Neural crest cell (in vitro differentiated cells): ENCODE measurements at places on chromosomes 7 and 10.

GRCh38 chr10:95414016-95414830, 123.4 kb upstream of the PDLIM1 start:
- no peak for DNase-seq

DNA sequence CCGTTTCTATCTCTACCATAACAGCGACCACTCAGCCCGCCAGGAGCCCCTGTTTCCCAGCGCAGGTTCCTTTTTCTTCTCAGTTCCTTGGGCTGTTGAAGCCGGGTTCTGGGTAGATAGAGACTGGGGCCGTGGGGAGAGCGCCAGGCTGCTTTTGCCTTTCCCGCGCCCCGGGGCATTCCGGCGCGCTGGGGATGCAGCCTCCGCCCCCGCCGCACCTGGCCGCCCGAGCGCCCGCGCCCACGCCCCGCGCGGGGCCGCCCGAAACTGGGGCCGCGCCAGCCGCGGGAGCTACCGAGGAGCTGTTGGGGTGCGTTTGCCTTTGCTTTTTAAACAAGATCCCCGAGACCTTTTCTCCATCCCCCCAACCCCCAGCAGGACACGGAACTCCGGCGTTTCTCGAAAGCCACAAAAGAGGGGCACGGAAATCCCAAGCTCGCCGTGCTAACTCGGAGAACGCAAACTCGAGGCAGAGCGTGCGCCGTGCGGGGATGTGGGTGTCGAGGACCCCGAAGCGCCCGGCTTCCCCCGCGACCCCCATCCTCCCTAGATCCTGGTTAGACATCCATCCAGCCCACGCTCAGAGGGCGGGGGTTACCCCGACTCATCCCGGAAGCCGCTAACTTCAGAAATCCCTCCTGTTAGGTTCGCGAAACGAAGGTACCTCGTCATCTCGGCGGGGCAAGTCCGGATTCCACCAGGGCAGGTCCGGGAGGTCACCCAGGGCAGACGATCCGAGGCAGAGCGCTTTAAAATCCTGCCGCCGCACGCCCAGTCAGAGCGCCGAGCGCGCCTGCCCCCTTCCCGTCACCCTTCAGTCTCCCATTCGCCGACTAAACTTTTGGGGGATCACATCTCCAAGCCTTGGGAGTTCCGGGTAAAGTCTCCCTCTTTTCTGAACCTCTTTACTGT, 1.0 kb downstream of the GRM8 start:
- DNase-seq = peak; percentile 6

DNA sequence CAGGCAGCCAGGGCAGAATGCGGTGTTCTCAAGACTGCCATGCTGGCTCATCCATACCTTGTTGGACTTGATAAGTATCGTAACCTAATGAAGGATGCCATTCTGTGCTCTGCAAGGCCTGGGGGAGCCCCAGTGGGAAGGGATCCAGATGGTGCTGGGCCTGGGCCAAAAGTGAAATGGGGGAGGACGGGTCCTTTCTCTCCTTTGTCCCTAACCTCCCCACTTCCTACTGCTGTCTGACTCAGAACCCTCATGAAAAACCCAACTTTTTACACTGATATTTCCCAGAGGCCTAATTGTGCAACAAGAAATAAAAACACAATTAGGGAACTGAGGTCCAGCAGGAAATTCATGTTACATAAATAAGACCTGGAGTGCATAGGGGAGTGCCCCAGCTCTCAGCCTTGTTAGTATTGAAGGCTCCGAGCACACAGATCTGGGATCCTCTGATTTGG, 193.7 kb upstream of the SVIL start:
- no peak for DNase-seq

DNA sequence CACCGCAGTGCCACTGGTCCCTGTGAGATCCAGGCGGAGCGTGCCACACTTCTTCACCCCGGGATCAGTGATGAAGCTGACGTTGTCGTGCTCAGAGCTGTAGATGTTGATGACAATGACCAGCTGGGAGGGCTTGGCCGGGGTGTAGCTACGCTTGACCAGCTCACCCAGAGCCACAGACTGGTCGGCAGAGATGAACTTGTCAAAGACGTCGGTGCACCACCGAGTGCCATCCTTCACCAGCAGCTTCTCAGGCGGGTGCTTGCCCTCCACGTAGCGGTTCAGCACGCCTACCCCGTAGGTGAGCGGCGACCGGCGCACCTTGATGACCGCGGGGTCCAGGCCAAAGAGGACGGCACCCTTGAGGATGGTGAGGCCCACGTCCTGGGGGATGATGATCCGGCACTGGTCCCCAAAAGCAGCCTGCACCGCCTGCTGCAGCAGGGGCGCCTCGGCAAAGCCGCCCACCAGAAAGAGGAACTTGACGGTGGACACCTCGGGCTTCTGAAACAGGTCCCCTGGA, 54.2 kb downstream of the PNLIPRP2 start:
- DNase-seq = no peak

GRCh38 chr7:16033233-16033632, 346.8 kb upstream of the MEOX2 start:
- no peak for DNase-seq

DNA sequence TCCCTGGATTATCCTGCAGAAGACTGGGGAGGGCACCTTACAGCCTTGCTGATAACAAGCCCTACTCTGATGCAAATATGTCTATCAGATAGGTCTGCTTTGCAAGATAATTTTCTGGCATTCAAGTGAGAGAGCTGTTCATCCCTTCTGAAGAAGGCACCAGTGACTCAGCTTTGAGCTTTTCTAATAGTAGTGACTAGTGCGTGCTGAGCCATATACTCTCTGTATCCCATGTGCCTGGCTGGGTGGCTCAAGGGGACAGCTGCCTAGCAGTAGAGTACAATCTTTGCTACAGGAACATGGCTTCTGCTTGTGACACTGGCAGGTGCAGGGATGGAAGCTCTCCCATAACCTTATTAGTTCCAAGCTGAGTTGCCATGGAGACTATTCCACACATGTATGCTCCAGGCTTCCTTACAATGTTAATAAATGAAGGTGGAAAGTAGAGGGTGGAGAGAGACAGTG, 35.0 kb upstream of the ABCB4 start:
- DNase-seq = no peak

DNA sequence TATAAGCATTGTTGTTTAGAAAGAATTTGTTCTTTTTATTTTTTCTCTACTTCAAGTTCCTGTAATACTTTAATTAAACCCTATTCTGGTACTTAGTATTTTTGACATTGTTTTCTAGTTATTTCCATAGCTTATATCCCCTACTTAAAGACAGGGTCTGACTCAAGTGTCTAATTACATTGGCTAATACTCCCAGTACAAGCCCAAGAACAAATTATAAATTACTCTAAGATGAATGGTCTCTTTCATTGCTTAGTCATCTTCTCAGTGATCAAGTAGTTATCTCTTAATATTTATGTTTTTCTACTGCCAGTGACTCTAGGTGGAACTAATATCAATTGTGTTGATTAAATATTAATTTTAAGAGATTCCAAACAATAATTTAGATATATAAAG, 21.6 kb downstream of the AHR start:
- DNase-seq = no peak

- DNase-seq = no peak
These were observed 100.1 kb downstream of the GPAM start for GRCh38 chr10:112083472-112083871.

GRCh38 chr10:115093286-115093775, at the start of gene ATRNL1:
Gene ATRNL1, plus strand, starts transcription at chr10:115093365. Its CDS starts 386 bp downstream, at chr10:115093751.
- peak; percentile 56 for DNase-seq

DNA sequence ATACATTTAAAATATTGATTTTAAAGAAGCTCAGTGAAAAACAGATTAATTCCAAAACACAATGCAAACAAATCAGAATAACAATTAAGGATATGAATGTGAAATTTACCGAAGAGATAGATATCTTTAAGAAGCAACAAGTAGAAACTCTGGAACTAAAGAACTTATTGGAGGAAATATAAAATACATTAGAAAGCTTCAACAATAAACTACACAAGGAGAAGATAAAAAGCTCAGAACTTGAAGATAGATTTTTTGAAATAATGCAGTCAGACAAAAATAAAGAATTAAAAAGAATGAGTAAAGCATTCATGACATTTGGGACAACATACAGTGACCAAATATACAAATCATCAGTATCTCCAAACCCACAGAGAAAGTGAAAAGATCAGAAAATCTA, 43.2 kb downstream of the HIBADH start:
- no peak for DNase-seq

DNA sequence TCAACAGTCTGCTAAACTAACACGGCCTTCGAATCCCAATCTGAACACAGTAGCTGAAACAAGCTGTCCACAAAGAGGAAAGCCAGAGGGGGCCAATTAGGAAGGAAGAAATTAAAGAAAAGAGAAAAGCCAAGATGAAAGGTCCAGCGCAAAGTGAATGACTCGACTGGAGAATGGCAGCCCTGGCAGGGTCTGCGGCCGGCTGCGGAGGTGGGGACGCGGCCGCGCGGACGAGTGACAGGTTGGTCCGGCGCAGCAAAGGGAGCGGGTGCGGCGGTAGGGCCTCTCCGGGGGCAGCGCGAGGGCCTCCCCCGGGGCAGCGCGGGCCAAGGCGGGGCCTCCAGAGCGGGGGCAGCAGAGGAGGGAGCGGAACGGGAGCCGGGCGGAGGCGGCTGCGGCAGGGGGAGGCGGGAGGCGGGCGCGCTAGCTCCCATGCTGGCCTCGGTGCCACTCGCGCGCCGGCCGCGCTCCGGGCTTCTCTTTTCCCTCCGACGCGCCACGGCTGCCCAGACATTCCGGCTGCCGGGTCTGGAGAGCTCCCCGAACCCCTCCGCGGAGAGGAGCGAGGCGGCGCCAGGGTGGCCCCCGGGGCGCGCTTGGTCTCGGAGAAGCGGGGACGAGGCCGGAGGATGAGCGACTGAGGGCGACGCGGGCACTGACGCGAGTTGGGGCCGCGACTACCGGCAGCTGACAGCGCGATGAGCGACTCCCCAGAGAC, at the start of gene VWC2:
VWC2 (plus strand) TSS at position 421 of the 718 bp plus-strand sequence. CDS start 1,798 bp downstream, outside the sequence.
- peak; percentile 10 for DNase-seq

- DNase-seq = no peak
These were observed 7.7 kb upstream of the ITPRIP start for GRCh38 chr10:104345941-104346340.

GRCh38 chr10:132249824-132250375, 57.9 kb downstream of the STK32C start:
- no peak for DNase-seq

- no peak for DNase-seq
These were observed 528.9 kb upstream of the FZD8 start for GRCh38 chr10:36170943-36171501.

DNA sequence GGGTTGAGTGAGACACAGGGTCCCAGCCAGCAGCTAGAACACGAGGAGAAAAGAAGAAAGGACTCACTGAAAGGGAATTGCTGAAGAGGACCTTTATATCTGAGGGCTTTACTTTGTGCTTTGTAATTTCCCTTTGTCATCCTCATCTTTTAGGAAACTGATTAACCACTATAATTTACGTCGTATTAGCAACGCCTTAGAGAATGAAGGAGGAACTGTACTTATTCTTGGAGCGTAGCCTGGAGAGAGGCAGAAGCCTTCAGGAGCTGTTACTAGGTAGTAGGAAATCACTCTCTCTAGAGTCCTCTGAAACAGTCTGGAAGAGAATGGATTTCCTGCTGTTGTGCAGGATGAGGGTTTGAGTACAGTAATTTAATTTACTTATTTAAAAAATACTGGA, 101.0 kb upstream of the STEAP1B start:
- no peak for DNase-seq

GRCh38 chr7:24702755-24703154, 54.5 kb downstream of the GSDME start:
- DNase-seq = no peak

DNA sequence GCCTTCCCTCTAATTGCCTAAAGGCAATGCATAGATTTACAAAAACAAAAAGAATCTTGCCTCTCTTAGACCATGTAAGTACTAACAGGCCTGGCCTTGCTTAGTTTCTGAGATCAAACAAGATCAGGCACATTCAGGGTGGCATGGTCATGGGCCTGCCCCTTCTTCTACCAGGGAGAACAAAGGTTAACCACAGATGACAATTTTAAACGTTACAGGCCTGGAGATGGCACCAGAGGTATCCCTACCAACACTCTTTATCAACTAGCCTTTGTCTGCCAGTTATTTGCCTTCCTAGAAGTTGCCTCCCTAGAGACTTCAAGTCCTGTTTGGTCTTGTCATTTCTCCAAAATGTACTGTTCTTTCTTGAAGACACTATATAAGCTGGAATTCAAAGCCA, 252.6 kb downstream of the DOCK4 start:
- no peak for DNase-seq

- DNase-seq = no peak
These were observed 70.0 kb upstream of the PHYHIPL start for GRCh38 chr10:59106441-59106840.

DNA sequence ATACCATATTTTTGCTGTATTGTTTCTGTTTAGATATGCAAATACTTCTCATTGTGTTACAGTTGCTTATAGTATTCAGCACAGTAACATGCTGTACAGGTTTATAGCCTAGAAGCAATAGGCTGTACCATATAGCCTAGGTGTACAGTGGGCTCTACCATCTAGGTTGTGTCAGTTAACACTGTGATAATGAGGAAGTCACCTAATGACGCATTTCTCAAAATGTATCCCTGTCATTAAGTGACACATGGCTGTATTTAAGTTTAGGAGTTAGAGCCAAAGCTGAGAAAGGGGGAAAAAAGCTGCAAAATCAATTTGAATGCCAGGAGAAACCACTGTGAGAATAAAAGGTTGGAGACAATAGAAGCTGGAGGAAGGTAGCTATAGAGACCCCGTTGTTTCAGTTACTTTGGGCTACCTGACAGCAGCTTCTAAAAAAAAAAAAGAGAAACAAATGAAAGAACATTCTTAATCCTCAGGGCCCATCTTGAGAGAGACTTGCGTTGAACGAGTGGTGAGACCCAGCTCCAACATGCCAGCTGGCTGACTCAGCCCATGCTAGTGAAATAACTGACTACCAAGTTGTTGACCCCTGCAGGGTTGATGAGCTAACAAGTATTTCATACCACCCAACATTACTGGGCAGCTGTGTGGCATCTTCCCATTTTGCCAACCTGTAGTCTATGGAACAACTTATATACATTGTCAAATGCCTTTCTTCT, 8.7 kb downstream of the STARD3NL start:
- DNase-seq = no peak

DNA sequence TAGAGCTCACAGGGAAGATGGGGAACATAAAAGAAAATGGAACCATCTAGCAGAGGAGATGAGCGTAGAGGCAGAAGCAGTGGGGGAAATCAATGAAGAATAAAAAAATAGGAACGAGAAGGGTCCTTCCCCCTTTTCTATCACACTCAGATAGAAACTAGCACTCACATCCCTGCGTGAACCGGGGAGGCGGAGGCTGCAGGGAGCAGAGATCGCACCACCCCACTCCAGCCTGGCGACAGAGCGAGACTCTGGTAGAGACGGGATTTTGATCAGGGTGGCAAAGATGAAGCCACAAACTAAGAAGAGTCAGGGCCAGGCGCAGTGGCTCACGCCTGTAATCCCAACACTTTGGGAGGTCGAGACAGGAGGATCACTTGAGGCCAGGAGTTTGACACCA, 64.7 kb upstream of the ECHDC3 start:
- no peak for DNase-seq

GRCh38 chr10:6757158-6757557, 177.1 kb upstream of the PRKCQ start:
- DNase-seq = no peak

- no peak for DNase-seq
These were observed 1.4 kb downstream of the PTPRE start for GRCh38 chr10:127908106-127908958.
